ENCODE measurements at places on chromosomes 2 and 18. TPM values are rescaled to one million over a fixed set of nuclear protein-coding genes. Genes with fewer than 3 reads are reported as not detected.

MAPK4 gene
- not detected for total RNA-seq

GKN1 gene
- not detected for total RNA-seq

SERPINB13 gene
- total RNA-seq = not detected

SERPINB4 gene
- not detected for total RNA-seq

STPG4 gene
- 0.50 TPM for total RNA-seq

ELOA2 gene
- total RNA-seq = not detected

NPAS2 gene
- 4.8 TPM for total RNA-seq

UGT1A4 gene
- not detected for total RNA-seq

ANO7 gene
- 0.32 TPM for total RNA-seq

PSTPIP2 gene
- total RNA-seq = 25.6 TPM

CD207 gene
- not detected for total RNA-seq

CLEC4F gene
- not detected for total RNA-seq

IL1F10 gene
- total RNA-seq = not detected

SUMO1 gene
- 100 TPM for total RNA-seq

WNT6 gene
- 0.11 TPM for total RNA-seq

GPR45 gene
- total RNA-seq = not detected

ADD2 gene
- 4.0 TPM for total RNA-seq

Data from T-helper 2 cell treated with Interferon-gamma antibody and Interleukin-4, amounts not matched to agents 100 ng/mL and 5 ng/mL, for 36 hours (primary cell).